Activated naive CD8-positive, alpha-beta T cell treated with anti-CD3 and anti-CD28 coated beads, Interleukin-2, amount 50 U/mL, for 16 hours (primary cell): ENCODE measurements at places on chromosomes 5 and 9.

GRCh38 chr9:35114840-35115628, 628 bp downstream of the ATOSB start:
- DNase-seq = no peak

DNA sequence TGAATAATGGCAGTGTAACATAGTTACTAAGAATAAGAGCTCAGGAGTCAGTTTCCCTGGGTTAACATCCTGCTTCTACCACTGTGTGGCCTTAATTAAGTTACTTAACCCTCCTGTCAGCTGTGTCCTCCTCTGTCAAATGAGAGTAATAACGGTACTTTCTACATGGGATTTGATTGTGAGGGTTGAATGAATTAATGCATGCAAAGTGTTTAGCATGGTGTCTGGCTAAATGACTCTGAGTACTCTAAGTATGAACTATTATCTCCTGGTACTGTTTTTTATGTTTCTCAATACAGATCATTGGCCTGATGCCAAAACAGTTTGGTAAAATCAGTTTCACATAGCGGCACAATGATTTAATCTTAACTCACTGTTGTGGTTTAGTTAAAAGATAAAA, 19.6 kb downstream of the ZNF131 start:
- no peak for DNase-seq

- DNase-seq = no peak
Observed at GRCh38 chr5:131514316-131515283, 120.4 kb downstream of the RAPGEF6 start.

DNA sequence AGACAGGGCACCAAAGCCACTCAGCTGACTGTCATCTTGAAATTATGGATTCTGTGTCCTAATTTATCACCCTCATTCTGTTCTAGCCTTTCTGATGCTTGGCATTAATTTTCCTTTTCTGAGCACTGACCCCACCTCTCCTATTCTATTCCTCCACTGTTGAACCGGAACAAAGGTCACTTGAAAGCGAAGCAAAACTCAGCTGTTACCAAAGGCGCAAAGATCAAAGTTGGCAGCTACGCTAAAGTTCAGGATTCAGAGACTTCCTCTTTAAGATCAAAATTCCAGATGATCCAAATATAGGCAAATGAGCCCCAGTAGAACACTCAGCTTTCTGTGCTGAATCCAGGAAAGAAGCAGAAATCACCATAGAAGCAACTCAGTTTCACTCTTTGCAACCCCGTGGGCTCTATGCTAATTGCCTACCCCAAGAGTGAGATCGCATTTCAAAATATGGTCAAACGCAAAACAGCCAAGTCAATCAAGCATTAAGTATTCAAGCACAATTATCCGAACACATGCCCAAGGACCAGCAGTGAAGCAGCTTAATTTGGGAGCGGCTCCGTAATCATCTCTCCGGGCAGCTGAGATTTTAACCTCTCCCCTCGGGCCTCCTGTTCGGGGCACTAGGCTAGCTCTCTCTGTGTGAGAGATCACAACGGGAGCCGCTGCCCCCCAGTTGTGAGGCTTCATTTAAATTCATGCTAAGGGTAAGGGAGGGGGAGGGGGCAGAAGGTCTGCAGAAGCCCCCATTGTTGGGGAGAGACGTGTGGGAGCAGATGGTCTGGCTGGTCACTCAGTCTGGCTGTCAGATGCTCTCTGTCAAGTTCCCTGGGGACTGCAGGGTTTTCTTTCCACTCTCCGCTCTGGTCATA, 288.6 kb downstream of the ELAVL2 start:
- DNase-seq = no peak

DNA sequence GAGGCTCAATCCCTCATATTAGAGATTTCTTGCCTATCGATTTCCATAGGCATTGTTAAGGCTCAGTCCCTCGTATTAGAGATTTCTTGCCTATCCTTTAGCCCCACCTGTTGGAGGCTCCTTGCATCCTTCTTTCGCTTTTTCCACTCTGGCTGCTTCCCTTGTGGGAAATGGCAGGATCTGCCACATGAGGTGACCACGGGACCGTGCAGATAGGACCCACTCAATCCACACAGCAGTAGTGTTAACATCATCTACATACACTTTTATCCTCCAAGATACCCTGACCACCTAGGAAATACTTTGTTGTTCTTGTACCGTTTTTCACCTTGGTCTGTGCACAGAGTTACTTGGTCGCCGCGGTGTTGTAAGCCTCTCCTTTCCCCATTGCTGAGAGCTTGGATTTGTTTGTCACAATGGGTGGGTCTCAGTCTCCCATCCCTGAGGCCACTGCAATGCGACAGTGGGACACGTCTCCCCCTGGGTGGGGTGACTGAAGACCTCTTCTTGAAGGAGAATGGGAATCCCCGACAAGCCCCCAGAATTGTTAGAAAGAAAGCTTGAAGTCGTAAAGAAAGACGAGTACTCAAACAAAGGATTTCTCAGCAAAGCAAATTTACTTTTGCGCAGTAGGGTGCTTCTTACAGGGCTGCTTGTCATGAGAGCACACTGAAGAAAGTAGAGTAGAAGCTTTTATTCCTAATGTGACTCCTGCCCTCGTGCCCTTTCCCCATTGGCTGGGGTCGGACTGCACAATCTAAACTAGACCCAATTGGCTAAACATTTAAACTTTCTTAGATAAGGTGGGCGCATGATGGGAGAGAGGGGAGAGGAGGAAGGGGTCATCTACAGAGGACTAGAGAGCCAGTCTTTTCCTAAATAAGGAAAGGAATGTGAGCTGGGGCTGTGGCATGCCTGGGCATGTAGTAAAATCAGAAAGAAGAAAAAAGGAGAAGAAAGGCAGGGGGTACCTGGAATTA, 19.8 kb downstream of the IFT74 start:
- no peak for DNase-seq

GRCh38 chr9:132020820-132021510, 58.7 kb downstream of the MED27 start:
- no peak for DNase-seq

DNA sequence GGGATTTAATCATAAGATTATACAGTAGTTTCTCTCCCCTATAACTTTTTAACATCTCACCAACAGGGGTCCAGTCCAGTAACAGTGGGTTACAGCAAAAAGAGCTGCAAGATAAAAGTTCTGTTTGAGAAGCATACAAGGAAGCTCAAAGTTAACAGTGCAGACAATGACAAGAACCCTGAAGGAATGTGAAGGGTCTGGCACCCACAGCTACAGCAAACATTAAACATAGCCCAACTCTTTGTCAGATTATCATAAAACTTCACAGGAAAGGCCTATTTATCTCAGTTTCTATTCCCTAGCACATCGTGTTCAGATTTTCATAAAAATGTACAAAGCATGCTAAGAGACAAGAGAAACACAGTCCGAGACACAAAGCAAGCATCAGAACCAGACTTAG, 309.4 kb downstream of the DIRAS2 start:
- DNase-seq = no peak

DNA sequence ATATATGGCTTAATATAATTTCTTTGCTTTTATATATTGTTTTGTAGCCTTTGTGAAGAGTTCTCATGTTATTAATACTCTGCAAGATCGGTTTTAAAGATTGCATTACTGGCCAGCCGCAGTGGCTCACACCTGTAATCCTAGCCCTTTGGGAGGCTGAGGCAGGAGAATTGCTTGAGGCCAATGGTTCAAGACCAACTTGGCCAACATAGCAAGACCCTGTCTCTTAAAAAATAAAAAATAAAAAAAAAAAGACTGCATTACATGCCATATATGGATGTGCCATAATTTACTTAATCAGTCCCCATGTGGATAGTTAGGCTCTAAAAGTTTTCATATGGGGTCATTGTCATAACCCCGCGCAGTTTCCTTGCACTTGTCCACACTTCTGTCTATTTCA, 31.0 kb upstream of the TNFAIP8 start:
- DNase-seq = no peak

DNA sequence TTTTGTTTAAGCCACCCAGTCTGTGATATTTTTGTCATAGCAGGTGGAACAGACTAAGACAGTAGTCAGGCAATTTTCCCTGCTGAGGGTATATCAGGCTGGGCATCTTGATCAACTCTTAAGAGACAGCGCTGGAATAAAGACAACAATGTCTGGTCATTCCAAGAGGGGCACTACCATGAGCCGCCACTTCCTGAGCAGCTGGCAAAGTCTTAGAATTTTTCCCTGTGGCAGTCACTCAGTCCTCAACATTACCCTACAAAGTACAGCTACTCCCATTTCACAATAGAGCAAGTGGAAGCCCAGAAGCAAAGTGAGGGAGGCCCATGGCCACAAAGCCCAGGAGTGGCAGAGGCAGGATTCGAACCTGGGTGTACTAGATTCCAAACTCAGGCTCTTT, 74.8 kb downstream of the SH3PXD2B start:
- DNase-seq = no peak

DNA sequence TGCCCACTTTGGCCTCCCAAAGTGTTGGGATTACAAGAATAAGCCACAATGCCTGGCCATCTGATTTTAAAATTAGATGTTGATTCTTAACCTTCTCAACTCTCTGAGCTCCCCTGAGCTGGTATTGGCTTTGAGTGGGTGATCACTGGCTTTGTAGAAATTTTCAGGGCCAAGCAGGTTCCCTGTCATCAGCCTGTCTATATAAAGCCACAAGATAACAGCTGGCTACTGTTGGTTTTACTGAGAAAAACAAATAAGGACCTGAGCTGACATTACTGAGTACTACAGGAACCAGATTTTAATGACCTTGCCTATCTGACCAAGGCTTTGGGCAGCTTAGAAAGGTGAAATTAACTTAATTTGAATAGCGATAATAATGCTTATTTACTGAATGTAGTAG, 153.6 kb downstream of the MSX2 start:
- no peak for DNase-seq

DNA sequence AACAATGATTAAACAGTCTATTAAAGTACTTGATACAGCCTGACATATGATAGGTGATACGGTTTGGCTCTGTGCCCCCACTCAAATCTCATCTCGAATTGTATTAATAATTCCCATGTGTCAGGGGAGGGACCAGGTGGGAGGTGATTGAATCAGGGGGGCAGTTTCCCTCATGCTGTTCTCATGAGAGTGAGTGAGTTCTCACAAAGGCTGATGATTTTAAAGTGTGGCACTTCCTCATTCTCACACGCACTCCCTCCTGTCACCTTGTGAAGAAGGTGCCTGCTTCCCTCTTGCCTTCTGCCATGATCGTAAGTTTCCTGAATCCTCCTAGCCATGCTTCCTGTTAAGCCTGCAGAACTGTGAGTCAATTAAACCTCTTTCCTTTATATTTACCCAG, 40.1 kb upstream of the TARS1 start:
- no peak for DNase-seq

DNA sequence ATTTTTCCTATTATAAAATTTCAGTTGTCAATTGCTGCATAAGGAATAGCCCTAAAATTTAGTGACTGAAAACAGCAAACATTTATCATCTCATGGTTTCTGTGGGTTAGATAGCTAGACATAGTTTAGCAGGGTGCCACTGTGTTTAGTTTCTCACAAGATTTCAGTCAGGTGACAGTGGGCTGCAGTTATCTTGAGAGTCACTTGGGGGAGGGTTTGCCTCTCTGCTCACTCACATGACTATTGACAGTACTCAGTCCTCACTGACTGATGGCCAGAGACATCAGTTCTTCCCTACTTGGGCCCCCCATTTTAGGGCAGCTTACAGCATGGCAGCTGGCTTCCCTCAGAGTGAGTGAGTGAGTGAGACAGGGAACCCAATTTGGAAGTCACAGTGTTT, 42.0 kb downstream of the PBX3 start:
- DNase-seq = no peak

DNA sequence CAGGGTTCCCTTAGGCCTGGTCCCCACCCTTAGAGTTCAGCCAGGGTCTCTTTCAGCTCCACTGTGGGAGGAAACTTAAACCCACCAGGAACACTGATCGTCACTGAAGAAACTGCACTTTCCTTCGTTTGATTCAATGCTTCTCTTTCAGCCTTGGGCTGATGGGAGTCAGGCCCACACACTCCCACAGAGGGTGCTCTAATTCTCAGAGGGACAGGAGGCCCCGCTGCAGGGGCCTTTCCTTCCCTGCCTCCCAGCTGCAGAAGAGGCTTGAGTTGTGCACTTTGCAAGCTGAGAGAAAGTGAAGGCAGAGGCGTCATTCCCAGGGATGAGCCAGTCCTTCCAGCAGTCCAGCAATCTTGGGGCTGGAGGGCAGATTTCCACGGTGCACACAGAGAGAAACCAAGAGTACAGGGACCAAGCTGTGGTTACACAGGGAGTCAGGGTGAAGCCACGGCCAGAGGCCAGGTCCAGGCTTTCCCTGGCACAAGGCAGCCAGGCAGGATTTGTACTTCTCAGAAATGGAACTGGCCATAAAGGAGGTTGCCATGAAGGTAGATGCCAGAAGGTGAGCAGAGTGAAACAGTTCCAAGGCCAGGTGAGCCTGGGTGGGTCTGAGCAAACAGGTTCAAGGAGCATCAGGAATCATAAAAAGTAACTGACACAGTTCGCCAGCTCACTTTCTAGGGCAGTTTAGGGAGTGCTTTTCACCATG, 10.4 kb upstream of the GLIPR2 start:
- no peak for DNase-seq
